Stimulated activated CD8-positive, alpha-beta memory T cell treated with anti-CD3 and anti-CD28 coated beads, Interleukin-4, amount 100 ng/mL, for 1 hour (primary cell): ENCODE measurements at places on chromosomes 4 and X.

DNA sequence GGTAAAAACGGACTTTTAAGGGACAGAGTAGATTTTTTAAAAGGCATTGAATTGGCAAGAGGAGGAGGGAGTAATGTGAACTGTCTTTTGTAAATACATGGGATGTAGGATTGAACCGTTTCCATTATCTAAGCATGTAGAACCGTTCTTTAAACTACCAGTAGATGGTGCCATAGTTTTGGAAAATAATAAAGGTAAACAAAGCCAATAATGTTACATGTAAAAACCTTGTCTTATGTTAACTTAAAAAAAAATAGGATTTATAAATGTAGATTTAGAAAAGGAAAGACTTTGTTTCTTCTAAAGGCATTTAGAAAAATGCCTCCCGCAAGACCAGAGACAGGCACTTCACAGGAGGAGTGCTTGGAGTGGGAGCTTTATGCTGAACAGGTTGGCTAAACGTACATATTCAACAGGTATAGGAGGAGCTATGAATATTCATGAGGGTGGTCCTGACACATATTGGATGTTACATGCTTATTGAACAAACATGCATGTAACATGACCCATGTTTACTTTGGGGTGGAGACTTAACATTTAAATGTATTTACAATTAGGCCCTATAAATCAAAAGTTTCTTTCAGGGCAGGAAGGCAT, 45.5 kb upstream of the FAM241A start:
- DNase-seq, result no peak

DNA sequence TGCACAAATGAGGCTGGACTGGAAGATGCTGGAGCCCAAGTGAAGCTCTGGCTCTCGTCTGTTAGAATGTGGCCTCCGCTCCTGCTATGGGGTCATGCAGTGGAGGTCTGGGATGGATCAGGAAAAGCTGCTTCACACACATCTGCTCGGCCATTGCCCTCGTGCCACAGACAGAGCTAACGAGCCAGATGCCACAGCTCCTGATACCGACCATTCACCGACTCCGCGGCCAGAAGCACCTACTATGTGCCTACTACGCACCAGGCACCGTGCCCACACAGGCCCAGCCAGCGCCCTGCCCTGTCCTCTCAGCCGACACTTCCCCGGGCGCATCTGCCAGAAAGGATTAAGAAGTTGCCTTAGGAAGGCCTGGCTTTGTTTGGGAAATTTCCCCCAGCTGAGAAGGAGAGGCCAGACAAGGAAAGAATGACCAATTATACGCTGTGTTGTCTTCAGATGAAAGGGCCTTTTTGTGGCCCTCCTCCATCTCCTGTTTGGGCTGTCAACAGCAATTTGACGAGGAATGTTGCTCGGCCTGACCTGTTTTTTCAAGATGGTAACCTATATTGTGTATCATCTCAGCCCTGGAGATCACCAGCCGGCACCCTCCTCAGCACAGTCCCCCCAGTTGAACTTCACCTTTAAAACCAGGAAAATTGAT, 34.3 kb downstream of the HMX1 start:
- no peak for DNase-seq

DNA sequence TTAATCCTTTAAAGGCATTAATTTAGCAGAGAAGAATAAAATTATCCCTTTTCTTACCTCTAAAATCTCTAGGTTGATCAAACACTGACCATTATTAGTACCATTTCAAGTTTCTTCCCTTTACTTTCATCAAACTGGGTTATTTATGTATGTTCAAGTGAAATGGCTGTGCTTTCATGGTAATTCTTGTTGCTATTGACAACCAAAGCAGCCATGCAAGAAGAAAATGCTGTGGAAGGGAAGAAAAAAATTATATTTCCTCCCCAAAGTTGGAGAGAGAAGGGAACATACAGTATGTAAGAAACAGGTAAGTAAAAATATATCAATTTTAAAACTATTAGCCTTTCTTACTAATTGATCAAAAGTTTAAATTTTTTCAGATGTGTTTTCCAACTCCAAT, 16.2 kb downstream of the NPNT start:
- DNase-seq, result no peak

DNA sequence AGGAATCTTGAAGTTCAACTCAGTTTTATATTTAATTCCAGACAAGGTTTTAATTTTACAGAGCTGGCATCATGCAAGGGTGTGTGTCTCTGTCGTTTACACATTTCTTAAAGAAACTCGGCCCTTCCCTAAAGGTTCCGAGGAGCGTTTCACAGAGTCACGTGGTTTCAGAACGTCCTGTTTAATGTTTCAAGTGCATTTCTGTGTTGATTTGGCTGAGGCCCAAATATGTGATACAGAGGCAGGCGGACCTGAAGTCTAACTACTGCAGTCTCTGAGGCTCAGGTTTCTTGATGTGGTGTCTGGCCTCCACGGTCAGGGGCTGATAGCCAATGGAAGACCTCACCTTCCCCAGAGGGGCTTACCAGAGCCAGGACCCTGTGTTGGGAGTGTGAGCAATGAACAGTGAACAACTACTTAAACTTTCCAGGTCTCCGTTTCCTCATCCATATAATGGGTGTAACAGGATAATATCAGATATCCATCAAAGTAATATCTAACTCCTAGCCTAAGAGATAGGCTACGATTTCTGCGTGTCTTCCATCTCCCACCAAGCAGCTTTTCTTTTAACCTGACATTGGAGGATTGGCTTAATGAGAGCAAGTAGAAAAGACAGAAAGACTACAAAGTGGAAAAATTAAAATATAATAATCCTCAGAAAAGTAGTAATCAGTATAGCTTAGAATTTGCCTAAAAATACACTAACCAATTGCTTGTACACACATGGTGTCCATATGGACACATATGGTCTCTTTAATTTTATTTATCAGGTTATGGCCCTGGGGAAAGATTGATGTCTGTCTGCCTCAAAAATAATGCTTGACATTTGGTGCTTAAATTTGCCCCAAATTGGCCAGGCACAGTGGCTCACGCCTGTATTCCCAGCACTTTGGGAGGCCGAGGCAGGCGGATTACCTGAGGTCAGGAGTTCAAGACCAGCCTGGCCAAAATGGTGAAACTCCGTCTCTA, 50.0 kb upstream of the TRIM2 start:
- DNase-seq, result no peak

DNA sequence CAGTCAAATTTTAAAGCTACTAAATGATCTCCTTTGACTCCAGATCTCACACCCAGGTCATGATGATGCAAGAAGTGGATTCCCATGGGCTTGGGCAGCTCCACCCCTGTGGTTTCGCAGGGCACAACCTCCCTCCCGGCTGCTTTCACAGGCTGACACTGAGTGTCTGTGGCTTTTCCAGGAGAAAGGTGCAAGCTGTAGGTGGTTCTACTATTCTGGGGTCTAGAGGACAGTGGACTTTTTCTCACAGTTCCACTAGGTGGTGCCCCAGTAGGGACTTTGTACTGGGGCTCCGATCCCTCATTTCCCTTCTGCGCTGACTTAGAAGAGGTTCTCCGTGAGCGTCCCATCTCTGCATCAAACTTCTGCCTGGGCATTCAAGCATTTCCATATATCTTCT, 845.2 kb downstream of the PCDH18 start:
- DNase-seq, result no peak

- no peak for DNase-seq
These were observed 266.1 kb upstream of the ANXA10 start for GRCh38 chr4:167826281-167826680.

GRCh38 chr4:137664416-137664815, 132.1 kb upstream of the PCDH18 start:
- DNase-seq, result no peak

GRCh38 chrX:74382613-74383012, 38.7 kb upstream of the SLC16A2 start:
- DNase-seq, result peak; percentile 4

DNA sequence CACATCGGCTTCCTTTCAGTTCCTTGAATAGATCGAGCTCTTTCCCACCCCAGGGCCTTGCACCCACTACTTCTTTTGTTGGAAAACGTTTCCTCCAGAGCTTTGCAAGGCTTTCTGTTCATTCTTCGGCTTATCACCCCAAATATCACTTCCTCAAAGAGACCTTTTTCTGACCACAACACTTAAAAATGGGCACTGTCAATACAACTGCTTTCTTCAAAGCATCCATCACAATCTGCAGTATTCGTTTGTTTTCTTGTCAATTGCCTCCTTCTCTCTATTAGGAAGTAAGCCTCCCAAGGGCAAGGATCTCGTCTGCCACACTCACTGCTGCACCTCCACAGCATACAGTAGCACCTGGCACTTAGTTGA, 17.7 kb upstream of the CENPU start:
- no peak for DNase-seq

DNA sequence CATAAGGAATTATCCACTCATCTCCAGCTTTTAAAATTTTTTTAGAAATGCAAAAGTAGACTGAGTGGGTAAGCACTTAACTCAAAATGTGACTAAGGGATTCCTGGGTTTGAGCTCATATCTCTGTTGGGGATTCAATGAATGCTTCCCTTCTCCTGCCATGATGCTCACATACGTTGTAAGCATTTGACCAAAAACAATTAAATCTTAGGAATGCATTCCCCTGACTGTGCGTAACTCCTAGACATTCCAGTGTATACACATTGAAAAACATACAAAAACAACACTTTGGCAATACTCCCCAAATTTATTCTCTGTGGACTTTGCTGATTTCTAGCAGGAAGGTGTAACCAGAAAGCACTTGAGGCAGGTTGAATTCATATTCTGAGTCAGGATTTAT, 29.8 kb downstream of the SPANXA2 start:
- no peak for DNase-seq

- DNase-seq, result no peak
These were observed 17.7 kb downstream of the ACSL1 start for GRCh38 chr4:184807797-184808712.

DNA sequence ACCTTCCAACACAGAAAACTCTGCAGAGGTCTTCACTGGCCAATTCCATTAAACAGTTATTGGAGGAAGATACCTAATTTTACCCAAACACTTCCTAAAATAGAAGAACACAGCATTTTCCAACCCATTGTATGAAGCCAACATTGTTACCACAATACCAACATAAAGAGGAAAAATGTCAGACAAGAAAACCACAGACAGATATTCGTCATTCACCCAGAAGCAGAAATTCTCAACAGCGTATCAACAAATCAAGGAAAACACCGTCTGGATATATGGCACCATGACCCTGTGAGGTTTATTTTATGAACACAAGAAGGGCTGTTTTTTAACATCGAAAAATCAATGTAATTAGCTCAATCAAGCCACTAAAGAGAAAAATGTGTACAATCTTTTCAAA, 255.6 kb downstream of the ASMT start:
- DNase-seq, result no peak

DNA sequence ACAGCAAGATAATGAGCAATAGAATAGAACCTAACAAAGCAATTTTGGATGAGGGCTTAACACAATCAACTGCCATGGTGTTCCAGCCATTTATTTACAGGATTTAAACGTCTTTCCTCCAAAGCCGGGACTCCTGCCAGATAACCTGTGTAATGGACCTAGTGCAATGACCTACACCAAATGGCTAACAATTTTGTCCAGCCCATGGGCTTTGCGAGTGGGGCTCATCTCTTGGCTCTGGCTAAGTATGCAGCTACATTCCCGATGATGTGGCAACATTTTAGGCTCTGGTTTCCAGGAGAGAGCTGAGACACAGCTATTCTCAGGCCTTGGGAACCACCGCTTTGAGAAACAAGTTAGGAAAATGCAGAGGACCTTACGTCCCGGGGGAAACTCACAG, 822.3 kb upstream of the FTHL17 start:
- no peak for DNase-seq

GRCh38 chr4:74534121-74534520, 89.2 kb downstream of the AREG start:
- no peak for DNase-seq

DNA sequence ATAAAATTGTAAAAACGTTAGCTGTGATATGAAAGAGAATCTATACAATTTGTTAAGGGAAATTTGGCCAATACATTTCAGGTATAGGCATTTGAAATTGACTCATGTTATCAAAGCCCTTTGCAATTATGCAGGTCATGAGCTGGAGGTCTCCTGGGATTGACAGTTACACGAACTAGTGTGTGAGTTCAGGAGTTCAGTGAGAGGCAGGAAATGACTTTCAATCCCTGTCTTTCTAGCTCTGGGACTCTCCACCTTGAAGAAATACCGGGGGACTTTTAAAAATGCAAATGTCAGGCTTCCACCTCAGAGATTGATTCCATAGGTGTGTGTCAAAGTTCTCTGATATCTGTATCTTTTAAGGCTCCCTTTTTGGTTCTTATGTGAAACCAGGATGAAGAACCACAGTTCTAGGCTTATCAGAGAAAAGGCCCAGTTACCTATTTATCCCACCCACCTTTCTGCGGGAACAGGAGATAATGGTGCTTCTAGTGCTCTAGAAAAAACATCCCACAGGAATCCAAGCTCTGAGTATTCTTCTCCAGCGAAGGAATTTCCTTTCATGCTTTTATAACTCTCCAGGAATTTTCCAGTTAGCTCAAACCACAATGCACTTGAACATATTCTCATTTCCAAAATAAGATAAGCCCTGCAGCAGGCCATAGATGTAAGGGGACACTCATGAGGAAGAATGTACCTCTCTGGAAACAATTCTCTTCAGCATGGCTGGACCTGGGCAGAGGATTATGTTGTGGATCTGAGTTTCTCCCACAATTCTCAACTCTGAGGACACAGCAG, 501.0 kb downstream of the IDS start:
- no peak for DNase-seq

DNA sequence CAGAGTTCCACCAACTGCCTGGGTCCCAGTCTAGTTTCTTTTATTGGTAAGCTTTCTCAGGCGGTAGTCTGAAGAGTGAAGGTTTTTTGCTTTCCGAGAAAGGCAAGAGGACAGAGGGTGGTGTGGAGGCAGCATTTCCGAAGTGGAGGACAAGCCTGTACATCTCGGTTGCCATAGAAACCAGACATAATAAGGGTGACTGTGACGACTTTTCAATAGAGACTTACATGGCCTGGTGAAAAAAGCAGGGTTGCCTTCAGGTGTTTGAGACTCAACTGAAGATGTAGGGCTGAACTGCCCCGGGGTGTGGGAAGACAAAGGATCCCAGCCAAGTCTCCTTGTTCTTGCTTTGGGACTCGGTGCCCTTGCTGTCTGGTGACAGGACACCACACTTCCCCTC, 53.6 kb upstream of the RAB40AL start:
- DNase-seq, result no peak

DNA sequence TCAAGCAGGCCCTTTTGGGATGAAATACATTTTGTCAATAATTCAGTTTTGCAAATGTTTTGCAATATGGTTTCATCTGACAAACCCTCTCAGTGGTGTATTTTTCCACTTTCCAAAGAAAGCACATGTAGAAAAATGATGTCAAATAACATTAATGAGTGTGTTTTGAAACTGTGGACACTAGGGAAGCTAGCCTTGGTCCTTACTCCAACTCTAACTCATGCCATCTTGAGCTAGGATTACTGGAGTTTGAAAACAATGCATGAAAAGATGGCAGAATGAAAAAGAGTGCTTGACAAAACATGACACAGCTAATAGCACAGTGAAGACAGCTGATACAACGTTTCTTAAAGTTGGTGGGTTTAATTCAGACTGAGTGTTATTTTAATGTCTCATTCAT, 41.4 kb downstream of the HAND2 start:
- DNase-seq, result no peak
